NB4 (cell line): ENCODE measurements at places on chromosomes 16 and 17.

DNA sequence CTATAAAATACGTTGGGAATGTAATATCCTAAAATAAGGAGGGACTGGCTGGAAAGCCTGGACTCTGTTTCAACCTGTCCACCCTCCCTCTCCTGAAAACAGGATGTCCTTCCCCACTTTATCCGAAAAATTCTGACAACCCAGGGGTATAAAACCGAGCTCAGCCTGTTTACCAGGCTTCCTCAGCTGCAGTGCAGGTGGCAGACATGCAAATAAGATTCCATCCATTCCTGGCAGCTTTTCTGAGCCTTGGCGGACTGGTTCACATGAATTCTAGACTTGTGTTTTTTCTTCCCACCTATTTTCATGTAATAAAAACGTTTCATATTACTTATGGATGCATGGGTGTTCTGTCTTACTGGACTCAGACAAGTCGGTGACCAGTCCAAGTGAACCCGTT, 479.3 kb downstream of the KCNJ18 start:
- DNase-seq: no peak

- no peak for DNase-seq
Observed at GRCh38 chr17:19539841-19540311, 6.2 kb downstream of the SLC47A1 start.

GRCh38 chr16:78562111-78562510, 462.7 kb downstream of the WWOX start:
- DNase-seq: no peak

DNA sequence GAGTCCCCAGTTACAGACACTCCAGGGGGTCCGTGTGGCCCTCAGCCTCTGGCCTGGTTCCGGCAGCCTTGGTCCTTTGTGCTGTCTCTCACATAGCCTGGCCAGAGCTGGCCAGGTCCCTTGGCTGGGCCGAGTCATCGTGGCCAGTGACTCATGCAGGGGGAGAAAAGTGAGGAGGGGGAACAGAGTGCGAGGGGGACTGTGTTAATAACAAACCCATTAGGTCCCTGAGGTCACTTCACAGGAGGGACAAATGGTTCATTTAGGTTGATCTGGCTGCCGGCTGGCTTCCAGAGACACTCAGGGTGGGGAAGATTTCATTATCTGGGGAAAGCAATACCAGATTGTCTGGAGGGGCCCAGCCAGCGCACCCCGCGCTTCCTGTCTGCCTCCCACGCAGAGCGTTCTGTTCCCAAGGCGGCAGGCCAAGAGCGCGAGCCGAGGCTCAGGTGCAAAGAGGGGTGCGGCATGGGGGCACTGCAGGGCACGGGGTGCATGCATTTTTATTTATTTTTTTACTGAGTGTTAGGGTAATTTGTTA, 223.1 kb downstream of the SEC14L1 start:
- DNase-seq: peak; percentile 71

- peak; percentile 88 for DNase-seq
Observed at GRCh38 chr16:57485916-57486857, at the start of gene DOK4. Gene DOK4 (minus strand): TSS chr16:57486493. CDS start chr16:57479507, 6,986 bp downstream.

GRCh38 chr16:1525871-1526607, 7.4 kb upstream of the TMEM204 start:
- no peak for DNase-seq

DNA sequence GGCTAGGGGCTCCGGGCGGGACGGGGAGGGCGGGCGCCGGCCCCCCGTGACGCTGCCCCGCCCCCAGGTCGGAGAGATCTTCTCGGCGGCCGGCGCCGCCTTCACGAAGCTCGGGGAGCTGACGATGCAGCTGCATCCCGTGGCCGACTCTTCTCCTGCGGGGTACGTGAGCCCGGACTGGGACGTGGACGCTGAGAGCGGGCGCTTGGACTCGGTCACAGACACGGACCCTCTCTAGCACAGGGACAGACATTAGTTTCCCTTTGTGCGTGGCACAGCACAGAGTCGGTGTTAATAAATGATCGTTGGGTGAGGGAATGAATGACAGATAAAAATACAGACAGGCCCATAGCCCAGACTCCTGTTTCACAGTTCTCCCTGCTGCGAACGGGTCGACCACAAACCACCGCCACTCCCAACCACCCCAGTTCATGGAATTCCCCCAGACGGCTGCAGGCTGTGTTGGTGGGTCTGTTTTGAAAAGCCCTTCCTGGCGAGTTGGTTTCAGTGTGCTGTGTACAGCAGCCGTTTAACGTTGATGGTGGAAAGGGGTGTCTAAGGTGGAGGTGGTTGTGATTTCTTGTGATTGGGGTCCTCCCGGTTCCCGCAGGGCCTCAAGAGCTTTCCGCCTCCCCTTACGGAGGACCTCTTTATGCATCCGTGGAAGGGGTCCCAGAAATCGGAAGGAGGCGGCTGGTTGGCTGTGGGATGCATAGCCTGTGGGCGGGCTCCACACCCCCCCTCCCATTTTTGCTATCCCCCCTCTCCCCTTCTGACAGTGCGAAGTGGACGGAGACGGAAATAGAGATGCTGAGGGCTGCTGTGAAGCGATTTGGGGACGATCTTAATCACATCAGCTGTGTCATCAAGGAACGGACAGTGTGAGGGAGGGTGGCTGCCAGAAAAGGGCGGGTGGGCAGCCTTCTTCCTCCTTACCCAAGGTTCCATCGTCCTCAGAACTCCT, 2.9 kb downstream of the RNASEK start:
- DNase-seq: peak; percentile 46

DNA sequence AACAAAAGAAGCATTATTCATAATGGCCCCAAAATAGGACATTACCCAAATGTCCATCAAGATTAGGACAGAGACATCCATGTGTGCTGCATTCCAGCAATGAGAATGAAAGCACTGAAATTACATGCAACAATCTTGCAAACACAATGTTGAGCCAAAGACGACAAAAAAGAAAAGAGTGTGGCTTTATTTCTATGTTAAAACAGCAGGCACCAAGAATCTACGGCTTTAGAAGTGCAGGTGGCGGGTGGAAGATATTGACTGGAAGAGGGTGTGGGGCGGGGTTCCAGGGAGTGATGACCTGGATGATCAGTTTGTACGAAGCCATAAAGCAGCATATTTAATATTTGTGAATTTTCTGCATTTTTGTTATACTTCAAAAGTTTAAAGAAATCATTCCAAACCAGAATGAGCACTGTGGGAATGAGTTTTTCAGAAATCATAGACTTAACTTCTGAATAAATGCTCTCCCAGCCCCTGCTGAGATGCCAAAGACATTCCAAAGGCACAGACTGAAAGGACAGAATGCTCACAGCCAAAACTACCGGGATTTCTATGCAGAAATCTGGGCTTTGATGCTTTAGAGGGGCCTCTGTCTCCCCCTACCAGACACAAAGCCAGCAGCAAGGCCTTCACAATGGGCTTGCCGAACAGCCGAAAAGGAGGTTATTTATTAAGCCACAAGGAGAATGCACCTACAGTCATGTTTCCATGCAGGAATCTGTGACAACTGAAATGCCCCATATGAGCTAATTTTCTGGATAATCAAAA, 361.6 kb downstream of the GRIN2A start:
- no peak for DNase-seq

GRCh38 chr16:49756775-49757558, 98.9 kb downstream of the ZNF423 start:
- DNase-seq: no peak

GRCh38 chr17:1731194-1731506, 6.6 kb downstream of the WDR81 start:
- no peak for DNase-seq

GRCh38 chr17:37885136-37885535, 39.1 kb upstream of the TBC1D3K start:
- no peak for DNase-seq

DNA sequence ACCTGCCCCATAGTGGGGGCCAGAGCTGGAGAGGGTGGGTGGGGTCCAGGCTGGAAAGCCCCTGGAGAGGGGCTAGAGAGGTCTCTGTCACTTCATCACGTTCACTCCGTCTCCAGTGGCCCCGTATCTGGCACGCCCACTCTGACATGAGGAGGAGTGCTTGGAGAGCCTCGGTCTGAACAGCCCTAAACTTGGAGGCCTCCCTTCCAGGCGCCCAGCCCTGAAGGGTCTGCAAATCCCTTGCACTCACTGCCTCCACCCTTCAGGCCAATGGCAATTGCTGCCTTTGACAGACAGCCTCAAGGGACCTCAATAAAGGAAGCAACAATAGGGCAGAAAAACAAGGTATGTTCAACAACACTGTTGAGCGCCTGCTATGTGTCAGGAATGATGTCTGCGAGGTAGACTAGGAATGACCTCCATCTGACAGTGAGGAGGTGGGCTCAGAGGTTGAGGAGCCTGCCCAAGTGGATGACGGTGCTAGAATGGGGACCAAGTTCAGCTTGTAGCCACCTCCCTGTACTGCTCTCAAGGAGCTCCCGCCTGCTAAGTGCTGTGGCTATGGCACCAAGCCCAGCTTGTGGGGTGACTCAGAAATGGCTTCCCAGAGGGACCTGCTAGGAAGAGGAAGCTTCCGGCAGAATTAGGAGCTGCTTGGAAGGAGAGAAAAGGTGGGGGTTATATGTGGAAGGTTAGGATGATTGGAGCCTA, 2.9 kb upstream of the EPX start:
- DNase-seq: peak; percentile 64

DNA sequence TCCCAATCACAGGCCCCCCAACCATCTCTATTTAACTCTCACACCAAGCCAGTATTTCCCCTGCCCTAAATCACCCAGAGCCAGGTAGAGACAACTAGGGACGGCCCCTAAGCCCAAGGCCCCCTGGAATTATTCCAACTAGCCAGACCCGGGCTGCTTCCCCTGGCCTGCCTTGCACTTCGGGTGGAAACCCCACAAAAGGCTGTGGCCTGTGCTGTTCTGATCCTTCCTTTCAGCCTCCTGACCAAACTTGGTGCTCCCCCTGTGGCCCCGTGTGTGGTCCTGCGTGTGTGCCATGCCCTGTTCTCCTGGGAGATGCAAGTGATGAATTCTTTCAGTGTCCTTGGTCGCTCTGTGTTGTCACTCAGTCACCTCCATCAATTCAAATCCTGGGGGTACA, 14.9 kb downstream of the CCL17 start:
- no peak for DNase-seq

GRCh38 chr17:8785547-8786413, 13.4 kb downstream of the MFSD6L start:
- peak; percentile 46 for DNase-seq

DNA sequence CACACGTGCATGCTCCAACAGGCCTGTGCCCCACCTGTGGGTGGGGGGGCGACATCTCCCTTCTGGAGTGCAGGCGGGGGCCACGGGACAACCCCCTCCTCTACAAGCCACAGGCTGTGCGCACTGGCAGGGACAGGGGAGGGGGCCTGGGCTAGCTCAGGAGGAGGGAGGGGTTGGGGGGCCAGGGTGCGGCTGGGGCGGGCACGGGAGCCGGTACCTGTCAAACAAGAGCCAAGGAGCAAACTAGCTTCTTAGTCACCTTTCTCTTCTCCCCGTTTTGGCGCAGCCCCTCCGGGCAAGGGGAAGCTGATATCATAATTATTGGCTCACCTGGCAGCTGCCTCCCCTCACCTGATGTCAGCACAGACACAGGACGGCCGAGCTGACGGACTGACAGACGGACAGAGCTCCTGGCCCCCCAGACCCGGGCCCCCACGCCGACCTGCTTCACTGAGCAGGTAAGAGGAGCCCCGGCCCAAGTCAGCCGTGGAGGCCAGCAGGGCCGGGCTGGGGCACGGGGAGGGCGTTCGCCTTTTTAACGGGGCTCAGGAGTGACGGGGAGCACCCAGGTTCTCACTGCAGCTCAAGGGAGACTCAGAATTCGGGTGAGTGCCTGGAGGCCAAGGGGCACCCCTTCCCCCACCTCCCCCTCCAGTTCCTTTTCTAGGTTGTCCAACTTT, at the start of gene FOXN1:
TSS of gene FOXN1 (plus strand) at position 363 of the 680 bp plus-strand sequence. CDS start 17,622 bp downstream, outside the sequence.
- DNase-seq: no peak

DNA sequence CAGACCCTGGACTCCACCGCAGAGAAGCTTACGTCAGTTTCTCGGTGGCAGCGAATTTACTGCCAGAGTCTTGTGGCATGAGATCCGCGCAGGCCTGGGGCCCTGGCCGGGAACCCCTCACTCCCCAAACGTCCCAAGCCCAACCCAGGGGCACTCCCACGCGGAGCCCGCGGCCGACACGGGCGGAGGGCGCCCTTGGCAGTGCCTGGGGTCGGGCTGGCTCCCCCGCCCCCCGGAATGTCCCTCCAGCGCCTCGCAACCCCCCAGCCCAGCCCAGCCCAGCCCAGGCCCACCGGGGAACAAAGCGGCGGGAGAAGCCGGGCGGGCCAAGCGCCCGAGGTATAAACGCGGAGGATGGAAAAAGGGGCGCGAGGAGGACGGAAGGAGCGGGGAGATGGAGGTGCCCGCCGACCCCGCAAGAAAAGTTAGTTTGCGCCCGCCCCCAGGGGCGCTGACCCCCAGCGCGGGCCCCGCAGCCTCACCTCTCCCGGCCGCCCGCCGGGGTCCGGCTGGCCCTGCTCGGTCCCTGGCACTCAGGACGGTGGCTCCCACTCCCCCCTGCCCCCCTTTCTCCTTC, 330 bp downstream of the CASKIN2 start:
- DNase-seq: peak; percentile 42

DNA sequence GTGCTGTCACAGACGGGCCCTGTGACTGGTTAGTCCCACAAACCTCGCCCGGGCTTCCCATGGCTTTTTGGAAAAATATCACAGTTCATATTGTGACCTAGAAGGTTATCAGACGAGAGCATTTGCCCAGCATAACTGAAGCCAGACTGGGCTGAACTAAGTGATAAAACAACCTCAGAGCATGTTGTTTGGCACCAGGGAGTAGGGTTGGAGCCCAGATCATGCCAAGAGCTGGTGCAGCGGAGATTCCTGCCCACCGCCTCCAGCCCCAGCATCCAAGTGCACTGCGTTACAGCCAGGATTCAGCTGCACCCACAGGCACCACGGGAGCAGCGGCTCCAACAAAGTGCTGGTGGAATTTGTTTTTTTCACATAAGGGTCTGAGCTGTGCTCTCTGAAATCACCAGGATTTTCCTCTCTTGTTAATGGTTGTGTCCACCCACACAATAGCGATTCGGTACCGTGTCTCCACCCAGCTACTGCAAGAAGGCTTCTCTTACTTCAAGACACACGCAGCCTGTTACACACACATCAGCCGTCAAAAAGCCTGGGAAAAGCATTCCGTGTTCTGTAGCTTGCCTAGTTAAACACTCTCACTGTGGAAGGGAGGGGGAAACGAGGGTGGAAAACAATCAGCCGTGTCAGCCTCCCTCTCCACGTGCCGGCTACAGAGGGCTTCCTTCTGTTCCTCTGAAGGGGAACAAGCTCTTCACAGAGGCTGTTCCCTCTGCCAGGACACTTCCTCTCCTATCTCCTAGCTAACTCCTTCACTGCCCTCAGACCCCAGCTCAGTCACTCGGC, 273.8 kb downstream of the C16orf95 start:
- DNase-seq: no peak

GRCh38 chr17:55495239-55495638, 16.0 kb downstream of the SMIM36 start:
- DNase-seq: no peak

DNA sequence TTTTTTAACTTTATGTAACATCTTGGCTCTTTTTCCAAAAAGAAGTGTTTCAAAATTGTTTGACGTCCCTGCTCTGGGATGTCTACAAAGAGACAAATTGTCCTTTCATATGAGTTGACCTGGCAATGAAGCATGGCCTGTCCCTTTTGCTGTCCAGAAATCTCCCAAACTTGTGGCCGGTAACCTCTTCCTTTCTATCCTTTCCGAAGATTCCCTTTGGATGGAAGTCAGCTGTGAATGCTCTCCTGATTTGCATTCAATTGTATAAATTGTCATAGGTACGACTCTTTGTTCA, 40.9 kb upstream of the FAM20A start:
- DNase-seq: no peak

GRCh38 chr17:82316651-82317393, 586 bp downstream of the CD7 start:
- no peak for DNase-seq

GRCh38 chr17:49349541-49349940, 12.5 kb downstream of the ZNF652 start:
- DNase-seq: no peak
